Activated CD8-positive, alpha-beta memory T cell treated with anti-CD3 and anti-CD28 coated beads, Interleukin-2, amount 50 U/mL, for 48 hours (primary cell): ENCODE measurements at places on chromosomes 7 and 10.

- no peak for DNase-seq
These were observed 249.5 kb upstream of the SORCS1 start for GRCh38 chr10:107413971-107414370.

DNA sequence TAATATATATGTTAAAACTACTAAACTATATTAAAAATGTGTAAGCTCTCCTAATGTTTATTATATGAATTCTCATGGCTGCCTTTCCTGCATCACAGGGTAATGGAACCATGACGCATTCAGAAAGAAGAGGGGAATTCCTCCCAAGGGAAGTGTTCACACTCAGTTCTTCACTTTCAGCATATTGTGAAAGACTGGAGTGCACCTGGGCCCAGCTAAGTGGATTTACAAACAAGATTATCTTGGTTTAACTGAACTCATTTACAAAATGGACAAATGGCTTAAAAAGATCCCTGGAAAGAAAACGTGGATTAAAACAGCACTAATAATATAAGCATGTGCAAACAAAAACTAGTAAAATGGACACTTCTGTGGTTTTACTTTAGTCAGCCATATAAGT is 149.8 kb downstream of the DOCK4 start:
- no peak for DNase-seq

DNA sequence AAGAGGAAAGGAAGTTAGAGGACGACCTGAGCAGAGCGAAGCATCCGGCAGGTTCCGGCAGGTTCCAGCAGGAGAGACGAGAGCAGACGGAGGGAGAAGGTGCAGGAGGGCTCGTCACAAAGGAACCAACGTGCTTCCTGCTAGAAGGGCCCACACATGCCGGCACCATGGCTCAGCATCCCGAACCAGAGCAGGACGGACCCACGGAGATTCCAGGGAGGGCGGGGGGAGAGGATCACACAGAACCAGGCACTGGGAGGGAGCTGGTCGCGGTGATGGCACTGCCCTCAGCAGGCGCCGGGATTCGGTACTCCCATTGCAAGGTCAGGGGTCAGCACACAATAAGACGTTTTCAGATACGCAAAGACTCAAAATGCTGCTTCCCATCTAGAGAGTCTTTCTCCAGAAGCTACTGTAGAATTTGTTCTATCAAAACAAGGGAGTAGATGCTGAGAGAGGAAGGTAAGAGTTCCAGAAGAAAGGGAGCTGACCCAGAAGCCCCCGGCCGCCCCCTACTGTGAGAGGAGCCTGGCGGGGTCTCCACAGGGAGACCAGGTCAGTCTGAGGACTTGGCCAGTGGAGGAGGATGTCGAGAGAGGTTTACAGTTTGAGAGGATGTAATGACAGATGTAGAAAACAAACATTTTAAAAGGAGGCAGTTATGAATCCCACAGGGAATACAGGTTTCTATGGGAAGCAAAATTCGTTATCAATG is 23.6 kb upstream of the PWWP2B start:
- DNase-seq = no peak

GRCh38 chr10:73088304-73088703 is 8.4 kb downstream of the P4HA1 start:
- no peak for DNase-seq

DNA sequence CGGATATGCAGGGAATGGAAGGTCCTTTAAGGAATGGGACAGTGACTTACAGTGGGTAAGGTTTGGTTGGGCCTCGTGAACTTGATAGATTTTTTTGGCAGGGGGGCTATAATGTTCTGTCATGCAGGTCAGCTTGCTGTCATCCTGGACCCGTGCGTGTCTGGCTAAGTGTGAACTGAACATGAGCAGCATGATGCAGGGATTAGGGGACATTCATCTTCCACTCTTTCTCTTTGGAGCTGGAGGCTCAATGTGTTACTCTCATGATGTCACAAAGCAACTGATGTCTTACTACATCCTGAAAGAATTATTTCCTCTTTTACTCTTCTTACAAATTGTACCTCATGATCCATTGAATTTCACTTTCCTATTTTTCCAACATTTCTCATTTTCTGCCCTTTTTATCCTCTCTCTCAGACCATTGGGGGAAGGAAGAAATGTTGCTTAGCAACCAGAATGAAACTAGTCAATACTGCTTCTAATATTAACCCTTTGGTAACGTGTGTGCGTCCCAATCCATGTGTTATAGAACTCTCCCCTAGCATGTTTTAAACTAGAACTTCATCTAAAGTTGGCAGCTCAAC is 549.1 kb downstream of the LRMDA start:
- no peak for DNase-seq

DNA sequence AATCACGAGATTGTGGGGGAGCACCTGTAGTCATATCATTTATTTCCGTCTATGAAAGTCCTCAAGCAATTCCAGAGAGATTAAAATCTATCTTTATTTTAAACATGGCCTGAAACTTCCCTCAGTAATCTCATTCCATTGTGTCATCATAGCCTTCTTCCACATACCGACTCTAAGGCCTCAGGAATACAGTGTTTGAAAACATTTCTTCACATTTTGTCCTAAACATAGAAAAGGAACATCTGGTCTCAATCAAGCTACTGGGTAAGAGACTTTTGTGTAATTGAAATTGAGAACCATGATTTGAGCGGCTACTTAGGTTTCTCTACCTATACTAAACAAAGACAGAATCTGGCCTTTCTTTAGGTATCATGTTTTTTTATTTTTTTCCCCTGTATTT is 78.0 kb upstream of the ELMO1 start:
- no peak for DNase-seq

GRCh38 chr10:58153751-58154150 is 113.9 kb downstream of the IPMK start:
- DNase-seq = no peak
